Mesothelial cell of epicardium (in vitro differentiated cells): ENCODE measurements at places on chromosomes 2 and 18. TPM values are rescaled to one million over a fixed set of nuclear protein-coding genes. Genes with fewer than 3 reads are reported as not detected.
A peak's percentile ranks its signal among the peaks of the same experiment; 100 is the strongest.

DNA sequence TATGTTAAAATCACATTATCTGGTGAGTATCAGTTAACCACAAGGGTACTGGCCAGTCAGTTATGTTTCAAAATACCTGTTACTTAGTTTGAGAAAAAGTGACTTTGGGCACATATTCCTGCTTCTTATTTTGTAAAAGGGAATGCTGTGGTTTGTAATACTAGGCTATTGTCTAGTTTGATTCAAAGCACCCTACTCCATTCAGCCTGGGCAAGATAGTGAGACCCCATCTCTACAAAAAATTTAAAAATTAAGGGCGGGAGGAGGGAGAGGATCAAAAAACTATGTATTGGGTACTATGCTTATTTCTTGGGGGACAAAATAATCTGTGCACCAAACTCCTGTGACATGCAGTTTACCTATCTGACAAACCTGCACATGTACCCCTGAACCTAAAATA lies 18.9 kb downstream of the MBD5 start:
- H3K36me3 ChIP-seq: no peaks in the 10 kb centered on the region
- peaks cover 2% of the 10 kb centered on the region for H3K4me1 ChIP-seq
- H3K27ac ChIP-seq: no peak overlapping the region
- no peak for DNase-seq
- H3K27me3 ChIP-seq: no peaks in the 10 kb centered on the region

- no peak for DNase-seq
- H3K4me3 ChIP-seq: no peak overlapping the region
- H3K27me3 ChIP-seq: peaks cover 2% of the 10 kb centered on the region
Observed at GRCh38 chr2:85713836-85714235, 19.7 kb downstream of the GNLY start.

DNA sequence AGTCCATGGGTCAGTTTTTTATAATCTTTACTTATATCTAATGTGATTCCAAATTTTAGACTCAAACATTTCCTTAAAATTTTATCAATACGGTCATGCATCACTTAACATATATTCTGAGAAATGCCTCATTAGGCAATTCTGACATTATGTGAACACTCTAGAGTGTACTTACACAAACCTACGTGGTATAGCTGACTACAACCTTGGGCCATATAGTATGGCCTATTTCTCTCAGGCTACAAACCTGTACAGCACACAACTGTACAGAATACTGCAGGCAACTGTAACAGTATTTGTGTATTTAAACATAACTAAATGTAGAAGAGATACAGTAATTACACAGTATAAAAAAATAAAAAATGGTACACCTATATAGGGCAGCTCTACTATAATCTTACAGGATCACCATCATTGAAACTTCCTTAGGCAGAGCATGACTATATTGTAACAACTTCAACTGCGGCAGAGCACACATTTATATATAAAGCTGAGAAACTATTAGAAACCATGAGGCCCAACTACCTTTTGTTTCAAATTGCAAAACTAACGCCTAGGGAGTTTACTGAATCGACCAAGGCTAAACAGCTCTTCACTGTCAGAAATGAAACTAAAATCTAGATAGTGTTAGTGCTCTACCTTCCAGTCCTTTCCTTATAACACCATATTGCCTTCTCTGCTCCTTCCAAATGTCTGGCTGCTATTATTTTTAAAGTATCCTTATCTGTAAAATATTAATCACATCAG lies 6.9 kb downstream of the YES1 start:
- peaks cover 23% of the 10 kb centered on the region for H3K4me1 ChIP-seq
- no peak overlapping the region for H3K4me3 ChIP-seq
- H3K27me3 ChIP-seq: no peaks in the 10 kb centered on the region
- H3K27ac ChIP-seq: peak overlapping the region; percentile 31
- no peak for DNase-seq

The CYP20A1 gene
- 20.0 to 21.1 TPM (median 20.6 TPM) in 3 replicates for total RNA-seq

The LOXHD1 gene
- 0.07 to 0.14 TPM in 2 of 3 replicates, not detected in the other for total RNA-seq

GRCh38 chr2:186725783-186726182 lies 31.9 kb downstream of the FAM171B start:
- no peak overlapping the region for H3K27ac ChIP-seq
- no peak overlapping the region for H3K4me3 ChIP-seq
- H3K36me3 ChIP-seq: peaks cover 10% of the 10 kb centered on the region
- no peaks in the 10 kb centered on the region for H3K4me1 ChIP-seq

The UBXN4 gene
- 120 to 131 TPM (median 128 TPM) in 3 replicates for total RNA-seq

The RTP5 gene
- not detected in 3 replicates for total RNA-seq

GRCh38 chr2:240765007-240765406 lies 55.0 kb downstream of the KIF1A start:
- H3K4me3 ChIP-seq: no peak overlapping the region
- no peak for DNase-seq
- no peaks in the 10 kb centered on the region for H3K27me3 ChIP-seq
- H3K4me1 ChIP-seq: no peaks in the 10 kb centered on the region
- no peak overlapping the region for H3K27ac ChIP-seq
- no peaks in the 10 kb centered on the region for H3K36me3 ChIP-seq

DNA sequence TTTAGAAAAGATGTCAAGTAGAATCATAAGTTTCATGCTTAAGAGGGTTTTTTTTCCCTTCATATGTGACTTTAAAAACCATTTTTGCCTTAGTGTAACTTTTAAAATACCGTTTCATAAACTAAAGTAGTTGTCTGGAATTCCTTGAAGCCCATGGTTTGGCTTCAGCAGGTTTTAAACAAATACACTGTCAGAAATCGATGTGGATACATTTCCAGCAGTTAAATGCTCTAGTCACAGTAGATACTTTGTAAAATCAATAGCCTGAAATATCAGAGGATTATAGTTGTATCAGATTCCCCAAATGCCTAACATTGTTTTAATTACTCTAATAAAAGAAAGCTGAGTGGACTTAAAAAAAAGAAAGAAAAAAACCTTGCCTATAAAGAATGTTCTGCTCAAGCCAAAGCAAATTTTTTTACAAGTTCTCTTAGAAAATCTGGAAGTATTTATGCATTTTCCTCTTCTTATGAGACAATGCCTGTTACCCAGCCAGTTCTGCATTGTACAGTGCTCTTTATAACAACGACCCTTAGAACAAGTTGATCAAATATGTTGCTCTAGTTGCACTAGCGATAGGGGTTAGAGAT lies 260.5 kb downstream of the LTBP1 start:
- peaks cover 7% of the 10 kb centered on the region for H3K36me3 ChIP-seq
- no peak overlapping the region for H3K27ac ChIP-seq
- no peak for DNase-seq
- H3K4me1 ChIP-seq: peaks cover 22% of the 10 kb centered on the region

DNA sequence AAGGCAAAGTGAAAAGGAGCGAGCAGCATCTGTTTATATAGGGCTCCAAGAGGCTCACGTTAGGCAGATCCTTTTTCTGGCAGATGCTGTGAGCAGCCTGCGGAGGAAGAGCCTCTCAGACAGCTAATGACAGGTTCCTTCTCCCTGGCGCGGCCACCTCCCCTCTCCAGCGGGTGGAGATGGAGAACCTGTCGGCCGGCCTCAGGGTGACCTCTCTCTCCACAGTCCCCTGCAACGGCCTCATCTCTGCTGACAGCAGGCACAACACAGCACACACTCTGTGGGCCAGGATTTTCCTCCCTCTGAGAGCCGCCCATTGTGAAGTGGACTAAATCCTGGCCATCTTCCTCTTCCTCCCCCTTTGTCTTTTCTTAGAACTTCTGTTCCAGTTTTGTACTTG lies 119.8 kb downstream of the PRKCE start:
- peak overlapping the region; percentile 78 for H3K27ac ChIP-seq
- H3K4me3 ChIP-seq: peak overlapping the region; percentile 24
- no peaks in the 10 kb centered on the region for H3K27me3 ChIP-seq
- H3K36me3 ChIP-seq: no peaks in the 10 kb centered on the region

The CYS1 gene
- total RNA-seq: 1.3 to 1.4 TPM (median 1.3 TPM) in 3 replicates
